DMS79 (cell line): ENCODE measurements at places on chromosomes 7 and 10.

DNA sequence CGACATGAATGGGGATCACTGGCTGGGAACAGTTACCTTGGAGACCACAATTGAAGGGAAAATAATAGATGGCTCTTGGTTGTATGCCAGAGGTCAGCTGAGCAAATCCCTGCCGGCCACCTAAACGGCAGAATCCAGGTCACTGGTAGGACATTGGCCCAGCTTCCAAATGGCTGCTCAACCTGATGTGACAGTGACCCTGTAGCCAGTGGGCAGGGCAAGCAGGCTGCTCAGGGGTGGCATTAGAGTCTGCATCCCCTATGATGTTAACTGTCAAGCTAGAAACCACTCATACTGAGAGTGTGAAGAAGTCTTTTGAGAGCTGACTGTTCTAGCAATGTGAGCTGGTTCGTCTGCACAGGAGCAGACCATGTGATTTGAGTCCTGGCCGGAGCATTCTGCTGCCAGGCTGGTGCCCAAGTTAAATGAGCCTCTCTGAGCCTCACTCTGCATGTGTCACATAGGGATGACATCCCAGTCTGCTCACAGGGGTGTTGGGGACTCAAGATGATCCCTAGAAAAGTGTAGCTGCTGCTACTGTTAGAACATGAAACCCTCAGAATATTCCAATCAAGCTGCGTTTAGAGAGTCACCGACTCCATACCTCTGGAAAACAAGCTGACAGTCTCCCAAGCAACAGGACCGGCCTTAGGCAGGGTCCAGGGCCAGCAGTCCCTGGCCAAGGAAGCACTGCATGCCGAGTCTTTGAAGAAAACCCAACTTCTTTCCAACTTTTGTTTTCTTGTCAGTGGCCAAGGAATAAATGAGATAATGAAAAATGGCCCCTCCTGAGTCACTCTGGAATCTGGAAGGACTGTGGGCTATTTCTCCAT lies 69.7 kb downstream of the VWA2 start:
- DNase-seq: no peak

GRCh38 chr7:133940368-133940767 lies 186.8 kb upstream of the LRGUK start:
- DNase-seq: peak; percentile 1

DNA sequence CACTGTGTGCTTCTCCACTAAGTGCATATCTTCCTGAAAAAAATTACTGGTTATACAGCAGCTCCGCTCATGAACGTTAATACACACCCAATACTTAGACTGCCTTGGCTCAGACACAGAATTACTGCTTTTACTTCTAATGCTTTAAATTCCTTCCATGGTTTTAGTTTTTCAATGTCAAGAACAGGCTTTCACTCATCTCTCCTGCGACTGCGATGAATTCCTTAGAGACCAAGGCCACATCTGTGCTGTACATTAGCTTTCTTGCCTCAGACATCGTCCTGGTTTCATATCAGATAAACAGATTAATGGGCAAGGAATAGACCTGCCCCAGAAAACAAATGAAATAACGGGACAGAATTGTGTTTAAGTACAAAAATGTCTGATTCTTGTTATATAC lies 120.2 kb downstream of the CYP26A1 start:
- DNase-seq: no peak

DNA sequence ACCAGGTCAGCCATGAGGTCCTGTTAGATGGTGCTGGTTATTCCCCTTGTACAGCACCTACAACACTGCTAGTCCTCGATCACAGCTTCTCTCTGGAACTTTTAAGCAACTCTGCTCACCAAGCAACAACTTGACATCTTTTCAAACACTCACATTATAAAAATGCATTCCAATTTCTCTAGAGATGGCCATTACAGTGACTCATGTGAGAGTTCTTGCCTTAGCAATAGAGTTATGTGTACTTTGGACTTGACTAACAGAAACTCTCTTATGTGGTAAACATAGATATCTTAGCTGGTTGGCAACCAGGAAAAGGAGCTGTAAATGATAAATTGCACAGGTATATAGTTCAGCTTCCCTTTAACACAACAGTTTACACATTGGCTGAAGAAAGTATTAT lies 122.2 kb downstream of the PDE1C start:
- DNase-seq: no peak

DNA sequence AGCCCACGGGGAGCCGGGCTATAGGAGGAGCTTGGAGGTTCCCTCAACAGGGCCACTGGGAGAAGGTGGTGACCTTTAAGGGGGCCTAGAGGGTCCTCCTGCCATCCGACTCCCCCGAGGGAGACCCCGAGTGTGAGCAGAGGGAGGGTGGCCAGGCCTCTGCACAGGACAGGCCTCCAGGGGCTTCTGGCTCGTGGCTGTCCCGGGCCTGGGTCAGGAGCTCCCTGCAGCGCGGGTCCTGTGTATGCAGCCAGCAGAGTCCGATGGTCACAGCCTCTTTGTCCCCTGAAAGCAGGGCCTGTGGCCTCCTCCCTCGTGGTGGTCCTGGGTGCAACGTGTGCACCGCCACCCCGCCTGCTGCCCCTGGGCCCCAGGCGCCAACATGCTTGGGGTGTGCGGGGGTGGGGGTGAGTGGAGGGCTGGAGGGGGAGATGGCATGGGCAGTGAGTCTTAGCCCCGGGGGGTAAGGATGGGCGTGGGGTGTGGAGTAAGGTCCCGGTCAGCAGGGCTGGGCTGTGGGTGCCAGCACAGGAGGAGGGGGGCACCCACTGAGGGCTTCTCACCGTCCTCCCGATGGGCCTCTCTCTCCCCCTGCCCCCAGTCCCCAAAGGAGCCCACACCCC lies 27.1 kb downstream of the UNCX start:
- DNase-seq: no peak

DNA sequence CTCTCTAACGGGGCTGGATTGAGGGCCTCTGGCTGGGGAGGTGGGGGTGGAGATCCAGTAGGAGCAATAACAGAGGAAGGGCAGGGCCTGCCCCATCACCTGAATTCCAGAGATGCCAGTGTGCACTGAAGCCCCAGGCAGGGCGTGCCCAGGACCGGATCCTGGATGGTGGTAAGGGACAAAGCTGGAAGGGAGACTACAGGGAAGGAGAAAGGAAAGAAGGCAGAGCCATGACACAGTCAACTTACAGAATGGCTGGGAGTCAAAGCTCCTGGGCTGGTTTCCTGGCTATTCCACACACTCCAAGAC lies 666 bp downstream of the TMEM139 start:
- DNase-seq: no peak

- DNase-seq: peak; percentile 36
Measured at GRCh38 chr10:123027861-123028260, 19.1 kb downstream of the ACADSB start.

DNA sequence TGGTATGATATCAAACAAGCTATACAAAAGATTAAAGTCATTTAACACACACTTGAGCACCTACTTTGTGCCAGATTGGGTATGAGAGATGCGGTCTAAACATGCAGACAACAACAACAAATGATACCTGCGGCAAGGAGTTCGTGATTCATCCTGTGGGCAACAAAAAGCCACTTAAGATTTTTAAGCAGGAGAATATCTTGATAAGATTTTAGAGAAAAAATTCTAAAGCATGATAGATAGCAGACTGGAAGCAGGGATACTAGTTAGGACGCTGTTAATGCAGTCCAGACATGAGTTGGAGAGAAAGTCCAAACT lies 1.6 kb upstream of the KBTBD2 start:
- DNase-seq: no peak

GRCh38 chr7:68748934-68749900 lies 849.1 kb upstream of the AUTS2 start:
- DNase-seq: no peak

- DNase-seq: peak; percentile 22
Measured at GRCh38 chr10:14074062-14074884, 256.5 kb downstream of the FRMD4A start.

- no peak for DNase-seq
Measured at GRCh38 chr10:44566786-44567185, 181.9 kb upstream of the CXCL12 start.

DNA sequence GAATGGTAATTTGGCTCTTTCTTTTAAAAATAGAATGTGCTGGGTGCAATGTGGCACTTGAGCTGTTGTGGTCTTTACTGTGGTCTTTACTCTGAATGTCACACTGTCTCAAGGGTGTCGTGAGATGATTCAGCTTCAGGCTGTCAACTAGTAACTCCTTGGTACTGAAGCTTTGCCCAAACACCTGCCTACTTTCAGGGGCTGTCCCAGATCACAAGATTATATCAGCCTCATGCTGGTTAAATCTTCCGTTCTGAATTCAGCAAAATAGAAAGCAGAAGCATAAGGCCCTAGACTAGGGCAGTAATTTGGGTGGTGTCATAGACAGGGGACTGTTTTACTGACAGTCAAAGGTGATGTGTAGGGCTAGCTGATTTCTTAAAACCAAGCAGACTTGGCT lies 110.9 kb downstream of the BAMBI start:
- DNase-seq: no peak

DNA sequence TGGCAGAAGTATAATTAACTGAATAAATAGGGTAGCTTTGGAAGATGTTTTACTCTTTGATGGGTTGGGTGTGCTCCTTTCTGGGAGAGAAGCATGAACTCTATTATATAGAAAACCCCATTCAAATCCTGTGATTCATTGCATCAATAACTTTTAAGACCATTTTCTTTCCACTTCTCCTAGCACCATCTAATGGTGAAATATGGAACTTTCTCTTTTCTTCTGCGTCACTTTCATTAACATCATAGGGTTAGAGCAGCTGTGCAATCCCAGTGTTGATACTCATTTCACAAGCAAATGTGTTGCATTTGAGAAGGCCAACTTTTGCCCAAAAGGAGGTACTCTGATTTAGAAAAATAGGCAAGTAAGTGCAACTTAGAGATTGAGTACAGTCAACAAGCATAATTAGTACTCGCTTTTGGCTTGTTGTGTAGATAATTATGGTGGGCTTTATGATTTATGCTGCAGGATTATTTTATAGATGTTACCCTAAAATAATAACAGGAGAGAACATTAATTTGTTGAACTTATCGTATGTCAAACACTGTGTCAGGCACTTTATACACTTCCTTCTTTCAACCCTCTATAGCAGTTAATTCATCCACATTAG lies 92.9 kb downstream of the CPED1 start:
- DNase-seq: no peak

GRCh38 chr7:50399206-50399605 lies 50.9 kb downstream of the FIGNL1 start:
- DNase-seq: no peak

DNA sequence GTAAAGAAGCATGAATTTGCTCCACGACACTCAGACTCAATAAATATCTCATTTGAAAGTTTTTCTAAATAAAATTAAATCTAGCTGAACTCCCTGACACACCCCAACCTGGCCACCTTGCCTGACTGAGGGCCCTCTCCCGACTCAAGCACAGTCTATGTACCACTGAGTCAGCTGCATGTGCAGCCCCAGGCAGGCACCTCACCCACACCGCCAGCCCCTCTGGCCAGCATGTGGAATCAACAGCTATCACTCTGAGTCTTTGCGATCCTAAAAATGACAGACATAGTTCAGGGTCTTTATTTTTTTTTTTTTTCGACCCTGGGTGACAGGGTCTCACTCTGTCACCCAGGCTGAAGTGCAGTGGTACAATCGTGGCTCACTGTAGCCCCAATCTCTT lies 35.2 kb downstream of the OAT start:
- no peak for DNase-seq

DNA sequence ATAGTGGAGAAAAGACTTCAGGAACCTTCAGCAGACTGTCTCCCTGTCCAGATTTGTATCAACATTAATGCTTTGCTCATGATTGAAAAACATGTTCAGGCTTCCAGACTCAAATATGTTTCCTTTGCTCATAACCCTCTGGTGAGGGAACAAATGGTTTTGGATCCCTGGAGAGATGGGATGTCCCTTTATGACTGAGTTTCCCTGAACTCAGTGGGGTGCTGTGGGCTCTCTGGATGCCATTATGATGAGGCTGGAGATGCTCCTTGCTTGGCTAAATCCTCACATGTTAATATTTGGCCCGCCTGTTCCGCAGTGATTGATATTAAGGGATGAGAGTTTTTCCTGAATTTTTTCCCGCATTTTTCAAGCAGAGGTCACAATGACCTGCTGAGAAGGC lies 749.4 kb downstream of the SUGCT start:
- DNase-seq: no peak

DNA sequence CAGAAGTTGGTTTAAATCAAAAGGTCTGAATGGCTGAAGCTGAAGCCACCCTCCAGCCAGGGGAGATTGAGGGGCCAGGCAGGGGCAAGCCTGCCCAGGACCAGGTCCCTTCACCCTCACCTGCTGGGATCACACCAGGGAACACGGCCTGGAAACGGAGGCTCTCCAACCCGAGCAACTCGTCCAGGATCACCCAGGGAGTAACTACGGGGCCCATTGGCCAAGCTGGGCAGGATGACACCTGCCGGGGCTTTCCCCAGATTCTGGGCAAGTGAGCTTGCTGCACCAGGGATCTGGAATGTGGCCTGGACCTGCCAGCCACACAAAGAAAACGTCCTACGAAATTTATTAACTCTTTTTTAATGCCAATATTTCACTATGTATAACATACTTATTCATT lies 30.4 kb upstream of the PPP2R2D start:
- no peak for DNase-seq
